H7 (cell line): ENCODE measurements at places on chromosomes 1 and 21.

- peak; percentile 18 for DNase-seq
Measured at GRCh38 chr1:84387480-84388163, 10.7 kb upstream of the DNASE2B start.

DNA sequence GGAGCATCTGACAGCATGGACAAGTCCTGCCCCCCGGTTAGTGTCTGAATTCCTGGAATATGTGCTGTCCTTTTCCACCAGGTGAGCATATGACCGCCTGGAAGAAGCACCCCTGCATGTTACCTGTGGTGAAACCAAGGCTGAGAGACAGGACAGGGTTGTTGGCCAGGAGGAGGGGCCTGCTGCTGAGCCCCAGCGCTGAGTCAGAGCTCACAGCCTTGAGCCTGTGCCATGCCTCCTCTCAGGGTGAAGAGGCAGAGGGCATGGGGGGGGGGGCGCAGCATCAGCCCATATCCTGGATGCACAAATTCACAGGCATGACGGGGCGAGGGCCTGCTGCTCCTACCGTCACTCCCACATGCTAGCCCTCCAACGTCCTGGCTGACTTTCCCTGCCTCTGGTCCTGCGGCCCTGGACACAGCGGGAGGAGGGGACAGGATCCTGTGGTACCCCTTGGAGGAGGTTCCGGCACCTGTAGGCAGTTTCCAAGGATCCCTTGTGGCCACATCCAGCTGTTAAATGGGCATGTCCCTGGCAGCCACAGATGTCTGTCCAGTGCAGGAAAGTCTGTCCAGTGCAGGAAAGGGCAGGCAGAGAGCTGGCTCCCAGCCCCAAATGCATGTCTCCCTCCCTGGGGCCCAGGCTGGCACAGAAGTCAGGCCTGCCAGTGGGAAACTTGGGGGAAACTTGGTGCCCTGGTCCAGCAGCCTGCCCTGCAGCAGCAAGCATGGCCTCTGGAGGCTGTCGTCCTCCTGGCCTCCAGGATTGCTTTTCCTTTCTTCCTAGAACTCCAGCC lies 23.9 kb downstream of the TTC34 start:
- DNase-seq, result peak; percentile 32

DNA sequence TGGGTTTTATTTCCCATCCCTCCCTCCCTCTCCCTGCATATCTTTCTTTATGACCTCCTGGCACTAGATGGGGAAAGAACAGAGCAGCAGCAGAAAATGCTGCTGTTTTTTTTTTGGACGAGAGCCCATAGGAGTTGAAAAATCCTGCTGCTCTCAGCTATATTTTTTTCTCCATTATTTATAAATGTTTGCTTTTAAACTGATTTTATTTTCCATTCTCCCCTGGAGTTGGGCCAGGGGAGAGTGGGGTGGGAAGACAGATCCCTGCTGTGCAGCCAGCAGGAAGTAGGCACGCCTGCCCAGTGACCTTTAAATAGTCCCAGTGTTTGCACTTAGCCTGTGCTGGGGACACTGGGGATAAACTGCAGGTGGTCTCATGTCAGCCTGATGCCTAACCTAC lies 17.4 kb downstream of the SFT2D2 start:
- no peak for DNase-seq

DNA sequence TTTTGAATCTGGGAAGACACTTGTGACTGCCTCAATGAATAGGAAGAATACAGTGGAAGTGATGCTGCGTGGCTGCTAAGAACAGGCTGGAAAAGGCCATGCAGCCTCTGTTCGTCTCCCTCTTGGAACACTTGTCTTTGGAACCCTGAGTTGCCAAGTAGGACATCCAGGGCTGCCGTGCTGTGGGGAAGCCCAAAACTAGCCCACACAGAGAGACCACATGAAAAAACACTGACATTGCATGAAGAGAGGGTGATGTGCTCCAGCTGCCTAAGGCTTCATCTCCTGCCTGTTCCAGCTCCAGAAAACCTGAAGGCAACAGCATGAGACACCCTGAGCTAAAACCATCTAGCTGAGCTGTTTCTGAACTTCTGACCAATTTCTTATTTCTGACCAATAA lies 61.1 kb upstream of the GNG4 start:
- DNase-seq, result no peak

DNA sequence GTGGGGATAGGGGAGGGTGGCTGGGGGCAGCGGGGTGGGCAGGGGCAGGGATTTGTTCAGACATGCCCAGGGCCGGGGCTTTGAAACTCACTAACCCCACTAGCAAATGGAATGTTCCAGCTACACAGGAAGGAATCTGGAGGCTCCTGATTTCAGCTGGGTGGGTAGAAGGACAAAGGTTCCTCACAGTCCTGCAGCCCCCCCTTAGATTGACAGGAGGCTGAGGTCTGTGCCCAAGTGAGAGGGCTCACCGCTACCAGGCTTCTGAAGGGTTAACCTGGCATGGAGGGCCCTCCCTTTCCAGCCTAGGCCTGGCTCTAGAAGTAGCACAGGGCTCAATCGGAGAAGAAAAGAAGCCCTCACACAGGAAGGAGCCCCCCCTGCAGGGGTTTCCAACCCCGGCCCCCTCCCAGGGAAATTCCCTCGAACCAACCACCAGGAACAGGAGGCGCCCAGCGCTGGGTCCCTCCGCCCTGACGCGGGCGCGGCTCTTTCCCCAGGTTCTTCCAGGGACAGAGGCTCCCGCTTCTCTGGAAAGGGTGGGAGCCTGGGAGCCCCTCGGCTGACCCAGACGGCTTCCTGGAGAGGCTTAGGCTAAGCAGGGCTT lies 3.3 kb downstream of the EPHA2 start:
- peak; percentile 81 for DNase-seq

- no peak for DNase-seq
Measured at GRCh38 chr21:40765811-40766210, 81.1 kb downstream of the DSCAM start.

DNA sequence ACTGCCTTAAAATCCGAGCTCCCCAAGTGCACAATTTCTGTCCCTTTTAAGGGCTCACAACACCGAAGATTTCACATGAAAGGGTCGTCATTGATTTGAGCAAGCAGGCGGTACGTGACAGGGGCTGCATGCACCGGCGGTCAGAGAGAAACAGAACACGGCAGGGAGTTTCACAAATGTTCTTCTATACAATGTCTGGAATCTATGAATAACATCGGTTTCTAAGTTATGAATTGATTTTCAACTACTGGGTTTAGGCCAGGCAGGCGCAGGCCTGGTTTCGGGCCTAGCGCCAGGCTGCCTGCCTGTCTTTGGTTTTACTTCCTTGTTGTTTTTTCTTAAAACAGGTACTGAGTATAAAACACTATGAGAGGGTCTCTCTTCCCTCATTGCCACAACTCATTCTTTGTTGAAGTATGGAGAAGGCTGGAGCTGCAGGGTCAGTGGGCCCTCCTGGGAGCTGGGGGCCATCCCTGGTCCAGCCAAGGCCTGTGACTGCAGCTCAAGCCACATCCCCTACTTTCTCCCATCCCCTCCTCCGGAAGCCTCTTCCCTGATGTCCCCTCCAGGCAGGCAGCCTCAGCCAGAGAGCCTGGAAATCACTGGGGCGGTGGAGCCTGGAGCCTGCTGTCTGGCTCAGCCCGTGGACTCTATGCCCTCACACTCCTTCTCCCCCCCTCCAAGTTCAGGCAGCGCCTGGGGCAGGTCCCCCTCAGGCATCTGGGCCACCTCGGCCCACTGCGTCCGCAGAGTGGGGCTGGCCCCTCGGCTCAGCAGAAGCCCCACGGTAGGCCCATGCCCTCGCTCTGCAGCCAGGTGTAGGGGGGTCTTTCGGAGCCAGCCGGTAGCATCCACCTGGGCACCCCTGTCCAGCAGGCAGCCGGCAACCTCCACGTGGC lies 2.4 kb downstream of the ANKRD65 start:
- DNase-seq, result peak; percentile 53

DNA sequence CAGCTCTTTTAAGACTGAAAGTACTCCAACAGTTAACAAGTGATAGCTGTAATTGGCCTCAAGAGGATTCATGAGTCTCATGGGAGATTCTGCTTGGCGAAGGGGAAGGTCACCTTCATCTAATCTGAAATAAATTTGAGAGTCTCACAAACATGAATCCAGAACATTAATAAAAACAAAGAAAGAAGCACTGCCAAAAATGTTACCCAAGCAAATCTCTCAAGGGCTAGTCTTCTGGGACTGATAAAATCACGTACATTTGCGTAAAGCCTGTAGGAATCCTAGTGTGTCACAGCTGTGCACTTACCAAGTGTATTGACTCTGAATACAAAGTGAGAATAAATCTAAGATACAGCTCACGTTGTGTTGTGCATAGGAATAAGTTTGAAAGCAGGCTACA lies 21.2 kb upstream of the NUF2 start:
- no peak for DNase-seq

GRCh38 chr1:205493241-205494085 lies 11.0 kb upstream of the CDK18 start:
- DNase-seq, result peak; percentile 41

- DNase-seq, result no peak
Measured at GRCh38 chr1:22969304-22969709, 3.4 kb downstream of the LACTBL1 start.

- DNase-seq, result no peak
Measured at GRCh38 chr21:29655577-29655976, 284.2 kb downstream of the GRIK1 start.

DNA sequence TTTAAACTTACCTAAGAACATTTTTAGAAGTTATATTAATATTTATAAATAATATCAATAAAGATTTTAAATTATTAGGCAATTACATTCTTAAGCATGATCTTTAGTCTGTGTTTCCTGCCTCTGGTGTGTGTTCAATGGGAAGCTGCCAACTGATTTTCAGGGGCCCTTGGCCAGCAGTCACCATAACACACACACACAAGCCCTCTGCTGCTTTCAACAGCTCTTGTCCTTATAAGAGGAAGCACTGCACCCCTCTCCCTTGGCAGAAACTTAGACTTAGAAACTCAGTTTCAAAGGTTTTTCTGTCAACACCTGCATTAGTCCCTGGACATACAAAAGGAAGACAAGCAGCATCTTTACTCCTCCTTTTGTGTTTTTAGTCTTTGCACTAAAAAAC lies 81.4 kb downstream of the VAV3 start:
- DNase-seq, result no peak

- DNase-seq, result peak; percentile 32
Measured at GRCh38 chr1:167517535-167518330, 596 bp downstream of the CD247 start.

DNA sequence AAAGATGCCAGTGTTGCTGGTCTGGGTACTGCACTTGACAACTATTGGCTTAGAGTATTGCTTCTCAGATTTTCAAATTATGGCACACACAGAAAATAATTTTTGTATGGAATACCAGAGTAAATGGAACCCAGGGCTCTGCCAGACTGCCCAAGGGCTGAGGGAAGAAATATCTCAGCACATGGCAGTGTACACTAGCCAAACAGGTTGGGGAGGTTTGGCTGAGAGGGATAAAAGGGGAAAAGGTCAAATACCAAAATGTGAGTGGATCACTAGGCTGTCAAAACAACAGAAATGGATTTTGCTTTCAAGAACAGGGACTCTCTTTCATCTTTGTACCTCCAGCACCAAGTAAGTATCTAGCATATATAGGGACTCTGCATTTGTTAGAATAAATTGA lies 3.0 kb upstream of the RGS8 start:
- DNase-seq, result no peak

DNA sequence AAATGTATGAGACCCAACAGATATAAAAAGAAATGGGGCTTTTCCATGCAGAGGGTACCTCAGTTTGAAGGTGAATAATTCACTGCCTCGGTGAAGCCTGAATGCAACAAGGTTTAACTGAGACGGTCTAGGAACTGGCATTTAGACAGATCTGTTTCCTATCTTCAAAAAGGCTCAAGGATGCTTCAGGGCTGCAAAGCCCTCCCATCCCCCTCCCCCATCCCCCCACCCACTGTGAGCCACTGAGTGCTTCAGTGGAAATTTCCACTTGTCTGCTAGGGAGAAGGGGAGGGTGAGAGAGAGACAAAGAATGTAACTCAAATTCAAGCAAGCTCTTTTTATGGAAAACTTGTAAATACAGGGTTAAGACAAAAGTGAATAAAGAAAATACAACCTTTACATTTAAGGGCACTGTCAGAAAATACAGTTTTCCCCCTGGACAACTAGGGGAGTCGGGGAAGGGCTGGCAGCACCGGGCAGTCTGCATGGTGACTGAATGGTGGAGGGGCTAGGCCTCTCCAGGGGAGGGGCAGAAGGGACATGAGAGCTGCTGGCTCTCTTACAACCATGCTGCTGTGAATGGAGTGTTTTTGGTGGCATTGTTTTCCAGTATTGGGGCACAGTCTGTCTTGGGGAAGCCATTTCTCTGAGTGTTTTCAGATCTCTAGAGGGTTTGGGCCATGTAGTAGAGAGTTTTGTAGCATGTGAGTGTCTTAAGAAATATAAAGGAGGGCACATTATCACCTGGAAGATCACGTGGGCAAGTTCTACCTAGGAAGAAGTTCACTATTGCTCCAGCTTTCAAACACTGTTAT lies 56.7 kb downstream of the MRPS6 start:
- no peak for DNase-seq

DNA sequence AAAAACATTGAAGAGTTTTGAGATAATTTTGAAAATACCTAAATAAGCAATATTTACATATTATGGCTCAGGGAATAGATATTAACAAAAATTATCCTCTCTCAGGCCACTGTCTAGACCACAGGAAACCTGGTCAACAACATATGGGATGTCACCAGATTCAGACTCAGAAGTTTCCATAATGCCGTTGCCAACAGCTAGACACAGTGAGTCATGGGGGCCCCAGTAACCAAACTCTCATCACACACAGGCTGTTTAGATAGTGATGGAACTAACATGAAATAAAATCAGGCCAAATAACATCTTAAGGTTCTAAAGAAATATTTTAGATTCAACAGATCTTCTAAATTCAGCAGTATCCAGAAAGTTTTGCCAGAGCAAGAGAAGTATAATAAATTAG lies 681.7 kb upstream of the ADAMTS5 start:
- DNase-seq, result no peak

DNA sequence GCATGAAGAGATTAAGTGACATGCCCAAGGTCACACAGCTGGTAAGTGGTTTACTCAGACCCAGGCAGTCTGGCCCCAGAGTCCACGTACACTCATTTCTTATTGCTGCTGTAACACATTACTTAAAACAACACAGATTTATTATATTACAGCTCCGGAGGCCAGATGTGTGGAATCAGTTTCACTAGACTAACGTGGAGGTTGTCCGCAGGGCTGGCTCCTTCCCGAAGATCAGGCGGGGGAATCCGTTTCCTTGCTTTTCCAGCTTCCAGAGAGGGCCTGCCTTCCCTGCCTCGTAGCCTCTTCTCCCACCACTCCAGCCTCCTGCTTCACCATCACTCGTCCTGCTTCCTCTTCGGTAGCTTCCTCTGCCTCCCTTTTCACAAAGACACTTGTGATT lies 81.2 kb downstream of the KCNN3 start:
- no peak for DNase-seq
